ENCODE measurements at places on chromosomes 5 and 9.

DNA sequence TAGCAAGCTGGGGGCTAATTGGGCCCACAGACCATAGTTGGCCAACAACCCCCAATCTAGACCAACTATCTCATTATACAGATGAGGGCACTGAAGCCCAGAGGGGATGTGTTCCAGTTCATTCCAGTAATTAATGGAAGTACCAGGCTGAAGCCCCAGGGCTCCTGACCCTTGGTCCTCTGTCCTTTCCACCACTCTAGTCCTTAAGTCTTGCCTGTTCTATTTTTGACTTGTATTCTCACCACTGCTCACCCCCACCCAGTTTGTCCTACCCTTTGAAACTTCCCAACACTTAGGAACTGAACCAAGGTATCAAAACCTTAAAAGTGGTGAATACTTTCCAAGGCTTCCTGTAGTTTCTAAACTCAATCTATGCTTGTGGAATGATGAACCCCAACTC lies 407.4 kb downstream of the ENC1 start:
- no peak for DNase-seq

DNA sequence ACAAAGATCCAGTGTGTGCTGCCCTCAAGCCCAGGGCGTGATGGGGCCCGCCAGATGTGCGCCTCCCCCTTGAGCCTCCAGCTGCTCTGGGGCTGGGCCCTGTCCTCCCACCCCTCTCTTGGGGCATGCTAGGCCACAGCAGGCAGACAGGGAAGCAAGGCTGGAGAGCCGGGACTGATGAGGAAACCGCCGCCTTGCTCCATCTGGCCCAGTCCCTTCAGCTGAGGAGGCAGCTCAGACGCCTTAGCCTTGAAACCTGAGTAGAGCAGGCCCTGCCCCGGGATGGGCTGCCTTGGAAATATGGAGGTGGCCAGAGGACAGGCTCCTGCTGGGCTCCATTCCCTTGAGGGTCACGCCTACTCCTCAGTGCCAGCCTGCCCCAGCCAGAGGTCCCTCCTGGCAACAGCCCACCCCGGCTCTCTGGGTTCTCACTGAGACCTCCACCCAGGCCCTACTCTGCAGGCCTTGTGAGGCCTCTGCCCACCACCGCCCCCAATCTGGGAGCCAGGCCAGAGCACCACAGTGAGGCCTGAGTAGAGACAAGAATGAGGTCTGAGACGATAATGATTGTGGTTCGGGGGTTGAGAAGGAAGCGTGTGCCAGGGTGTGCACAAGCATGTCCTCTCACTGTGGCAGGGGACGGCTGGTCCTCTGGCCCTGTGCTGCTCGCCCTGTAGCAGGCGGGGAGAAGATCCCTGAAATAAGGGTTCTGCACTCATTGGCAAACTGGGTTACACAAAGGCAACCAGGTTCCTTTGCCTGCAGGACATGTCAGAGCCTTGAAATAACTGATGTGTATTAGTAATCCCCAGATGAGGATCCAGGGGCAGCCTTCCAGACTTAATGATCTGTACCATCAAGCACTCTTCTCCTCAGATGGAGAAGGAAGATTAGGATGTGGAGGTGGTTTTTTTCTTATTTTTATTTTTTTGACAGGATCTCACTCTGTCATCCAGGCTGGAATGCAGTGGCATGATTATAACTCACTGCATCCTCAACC lies 30.9 kb downstream of the CXXC5 start:
- DNase-seq = no peak

DNA sequence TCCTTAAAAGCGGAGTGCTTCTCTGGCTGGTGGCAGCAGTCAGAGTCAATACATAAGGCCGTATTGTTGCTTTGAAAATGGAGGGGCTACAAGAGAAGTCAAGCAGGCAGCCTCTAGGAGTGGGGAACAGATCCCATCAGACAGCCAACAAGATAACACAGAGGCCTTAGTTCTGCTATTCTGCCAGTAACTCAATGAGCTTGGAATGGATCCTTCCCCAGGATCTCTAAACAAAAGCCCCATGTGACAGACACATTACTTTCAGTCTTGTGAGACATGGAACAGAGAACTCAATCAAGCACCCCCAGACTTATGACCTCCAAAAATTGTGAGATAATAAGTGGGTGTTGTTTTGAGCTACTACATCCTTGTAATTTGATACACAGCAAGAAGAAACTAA lies 158.6 kb downstream of the RFX3 start:
- no peak for DNase-seq

DNA sequence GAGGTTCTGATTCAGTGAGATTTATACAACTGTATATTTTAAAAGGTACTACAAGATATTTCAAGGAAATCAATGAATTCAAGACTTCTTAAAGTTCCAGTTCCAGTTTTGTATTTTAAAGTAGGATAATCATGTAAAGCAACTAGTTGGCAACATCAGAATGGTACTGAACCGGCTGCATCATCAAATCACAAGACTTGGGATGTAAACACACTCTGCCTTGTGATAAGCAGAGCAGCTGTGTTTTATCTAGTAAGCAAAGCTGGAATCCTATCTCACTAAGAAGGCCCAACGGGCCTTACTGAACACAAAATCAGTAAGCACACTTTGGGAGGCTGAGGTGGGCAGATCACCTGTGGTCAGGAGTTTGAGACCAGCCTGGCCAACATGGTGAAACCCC lies 327.2 kb upstream of the NREP start:
- DNase-seq = no peak

- no peak for DNase-seq
Observed at GRCh38 chr9:6610073-6610472, 35.5 kb downstream of the GLDC start.

DNA sequence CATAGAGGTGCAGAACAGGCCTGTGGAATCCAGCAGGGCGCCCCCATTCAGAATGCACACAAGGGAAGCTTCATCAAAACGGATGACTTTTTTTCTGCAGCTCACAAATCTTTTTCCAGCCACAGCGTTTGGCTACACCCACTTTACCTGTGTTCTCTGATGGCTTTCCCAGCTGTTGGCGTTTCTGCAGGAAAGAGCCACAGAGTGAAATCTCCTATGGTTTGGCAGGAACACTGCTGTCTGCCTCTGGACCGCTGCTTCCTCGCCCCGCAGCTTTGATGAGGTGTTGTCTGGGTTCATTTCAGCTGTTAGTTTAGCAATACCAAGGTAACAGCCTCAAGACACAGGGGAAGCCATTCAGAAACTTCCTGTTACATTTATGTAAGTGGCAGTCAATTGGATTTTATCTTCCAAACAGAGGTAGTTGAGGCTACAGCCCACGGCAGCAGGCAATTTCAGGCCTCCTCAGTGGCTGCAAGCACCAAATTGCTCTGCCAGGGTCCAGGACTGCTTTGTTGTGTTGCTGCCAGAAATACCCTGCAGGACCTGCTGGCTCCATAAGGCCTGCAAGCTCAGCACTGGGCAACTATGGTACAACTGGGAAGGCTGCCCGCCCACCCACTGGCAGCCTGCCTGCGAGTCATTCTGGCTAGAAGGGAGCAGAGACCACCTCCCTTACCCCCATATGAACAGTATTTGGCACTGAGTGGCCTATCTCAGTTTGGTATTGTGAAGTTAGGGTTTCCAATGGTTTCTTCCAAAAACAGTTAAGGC lies 96.7 kb downstream of the MVB12B start:
- no peak for DNase-seq

DNA sequence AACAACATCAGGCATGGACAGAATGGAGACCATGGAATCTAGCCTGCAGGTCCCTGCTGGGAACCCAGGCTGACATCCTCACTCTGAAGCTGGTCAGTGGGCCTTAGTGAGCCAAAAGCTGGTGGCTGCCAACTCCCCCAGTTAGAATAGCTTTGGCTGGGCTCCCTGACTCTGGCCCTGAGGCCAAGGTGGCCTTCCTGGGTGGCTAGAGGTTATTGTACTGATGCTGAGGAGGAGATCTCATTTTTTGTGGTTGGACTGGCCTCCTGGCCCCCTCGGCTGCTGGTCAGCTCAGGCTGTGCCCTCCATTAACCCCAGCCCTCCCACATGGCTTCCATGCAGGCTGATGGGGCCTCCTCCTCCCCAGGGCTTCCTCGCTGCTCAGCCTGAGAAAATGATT lies 101.2 kb upstream of the PANK3 start:
- no peak for DNase-seq

DNA sequence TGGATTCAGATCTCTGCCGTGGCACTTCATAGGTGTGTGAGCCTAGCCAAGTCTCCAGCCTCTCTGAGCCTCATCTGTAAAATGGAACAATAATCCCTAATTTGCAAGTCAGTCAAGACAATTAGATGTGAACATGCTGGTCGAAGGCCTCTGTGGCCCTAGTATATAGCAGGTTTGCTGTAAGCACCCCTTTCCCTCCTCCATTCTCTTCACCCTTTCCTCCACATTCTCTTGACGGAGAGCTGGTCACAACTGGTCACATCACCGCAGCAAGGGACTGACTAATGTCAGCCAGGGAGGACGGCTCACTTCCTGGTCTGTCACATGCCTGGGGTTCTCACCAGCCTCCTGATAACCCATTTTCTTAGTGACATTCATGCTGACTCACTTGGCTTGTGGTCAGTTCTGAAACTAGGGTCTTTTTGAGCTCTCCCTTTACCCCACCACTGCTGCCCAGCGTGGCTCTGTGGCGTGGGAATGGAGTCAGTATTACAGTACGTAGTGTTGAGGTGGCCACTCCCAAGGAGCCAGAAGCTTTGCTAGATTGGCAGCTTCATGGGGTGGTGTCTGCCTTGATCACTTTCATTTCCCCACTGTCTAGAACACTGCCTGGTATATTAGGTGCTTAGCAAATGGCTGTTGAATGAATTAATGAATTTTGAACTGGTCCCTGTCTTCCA lies 47.8 kb downstream of the ERGIC1 start:
- DNase-seq = no peak

- DNase-seq = no peak
Observed at GRCh38 chr5:159764283-159765134, 151.8 kb upstream of the ADRA1B start.

- no peak for DNase-seq
Observed at GRCh38 chr9:124779368-124780059, 2.6 kb downstream of the OLFML2A start.

All from stimulated activated CD4-positive, alpha-beta T cell treated with anti-CD3 and anti-CD28 coated beads, Interleukin-15, amount 100 ng/mL, for 1 hour (primary cell).